Kidney (tissue), 22 donors: ENCODE measurements at places on chromosomes 2 and 18. TPM values are rescaled to one million over a fixed set of nuclear protein-coding genes. Genes with fewer than 3 reads are reported as not detected.

DNA sequence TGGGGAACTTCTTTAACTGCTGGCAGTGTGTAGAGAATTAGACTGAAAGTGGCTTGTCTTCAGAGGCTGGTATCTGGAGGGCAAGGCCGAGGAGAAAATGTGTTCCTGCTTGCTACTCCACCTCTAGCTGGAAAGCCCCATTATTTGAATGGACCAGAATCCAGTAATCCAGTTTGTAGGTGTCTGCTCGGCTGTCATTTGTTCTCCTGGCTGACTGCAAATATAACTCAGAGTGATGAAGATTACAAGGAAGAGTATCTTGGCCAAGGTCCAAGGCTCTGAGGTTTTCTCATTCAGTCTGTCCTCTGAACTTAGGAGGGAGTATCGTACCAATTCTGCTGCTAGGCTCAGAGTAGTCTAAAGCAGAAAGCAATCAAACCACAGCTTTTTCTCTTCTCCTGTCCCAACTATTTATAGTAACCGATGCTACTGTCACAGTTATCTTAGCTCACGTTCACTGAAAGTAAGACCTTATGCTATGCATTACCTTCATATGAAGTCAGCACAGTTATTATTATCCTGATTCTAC is 228.6 kb downstream of the SETBP1 start:
- no peak overlapping the region for H3K27ac ChIP-seq
- H3K27me3 ChIP-seq = no peaks in the 10 kb centered on the region
- no peaks in the 10 kb centered on the region for H3K36me3 ChIP-seq

GRCh38 chr2:175836361-175836760 is 165.7 kb downstream of the LNPK start:
- H3K4me1 ChIP-seq = no peaks in the 10 kb centered on the region
- DNase-seq = no peak
- no peaks in the 10 kb centered on the region for H3K36me3 ChIP-seq
- no peaks in the 10 kb centered on the region for H3K27me3 ChIP-seq
- H3K27ac ChIP-seq = no peak overlapping the region

DNA sequence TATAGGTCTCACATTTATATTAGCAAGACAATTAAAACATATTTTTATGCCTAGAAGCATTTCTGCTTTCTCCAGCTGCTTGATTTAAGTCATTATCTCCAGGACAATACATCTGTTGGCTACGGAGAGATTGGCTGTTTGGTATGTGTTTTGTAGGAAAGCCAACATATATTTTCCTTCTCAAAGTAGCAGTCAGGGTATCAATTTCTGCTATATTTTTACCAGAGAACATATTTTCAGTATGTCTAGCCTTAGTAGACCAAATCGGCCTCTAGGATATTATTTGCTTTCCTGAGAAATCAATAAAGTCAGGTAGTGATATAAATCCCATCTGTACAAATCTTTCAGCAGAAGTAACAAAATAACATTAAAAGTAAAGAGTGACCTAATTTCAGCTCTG is 150.0 kb upstream of the COL3A1 start:
- H3K36me3 ChIP-seq = no peaks in the 10 kb centered on the region
- no peak overlapping the region for H3K4me3 ChIP-seq
- DNase-seq = no peak
- H3K27ac ChIP-seq = no peak overlapping the region

DNA sequence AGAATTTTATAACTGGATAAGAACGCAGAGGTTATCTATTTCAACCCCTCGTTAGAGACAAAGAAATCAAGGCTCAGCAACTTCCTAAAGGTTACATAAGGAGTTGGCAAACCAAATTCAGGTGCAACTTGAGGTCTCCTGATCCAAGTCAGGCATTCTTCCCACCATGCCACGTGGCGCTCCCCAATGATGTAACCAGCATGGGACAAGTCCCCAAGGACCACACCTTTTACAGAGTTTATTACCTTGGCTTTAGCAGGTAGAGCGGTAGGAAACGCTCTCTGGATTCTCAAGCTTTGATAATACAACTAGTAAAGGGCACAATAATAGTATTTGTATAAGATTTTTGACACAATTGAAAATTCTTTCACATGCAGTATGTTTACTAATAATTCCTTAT is 26.7 kb upstream of the MBOAT2 start:
- no peaks in the 10 kb centered on the region for H3K4me1 ChIP-seq
- no peak overlapping the region for H3K4me3 ChIP-seq
- no peak overlapping the region for H3K27ac ChIP-seq
- DNase-seq = no peak

GRCh38 chr18:55268151-55268601 is 308.9 kb upstream of the CCDC68 start:
- H3K4me1 ChIP-seq = no peaks in the 10 kb centered on the region
- no peak overlapping the region for H3K4me3 ChIP-seq
- H3K36me3 ChIP-seq = peaks cover 9% of the 10 kb centered on the region
- DNase-seq = no peak
- no peaks in the 10 kb centered on the region for H3K27me3 ChIP-seq

DNA sequence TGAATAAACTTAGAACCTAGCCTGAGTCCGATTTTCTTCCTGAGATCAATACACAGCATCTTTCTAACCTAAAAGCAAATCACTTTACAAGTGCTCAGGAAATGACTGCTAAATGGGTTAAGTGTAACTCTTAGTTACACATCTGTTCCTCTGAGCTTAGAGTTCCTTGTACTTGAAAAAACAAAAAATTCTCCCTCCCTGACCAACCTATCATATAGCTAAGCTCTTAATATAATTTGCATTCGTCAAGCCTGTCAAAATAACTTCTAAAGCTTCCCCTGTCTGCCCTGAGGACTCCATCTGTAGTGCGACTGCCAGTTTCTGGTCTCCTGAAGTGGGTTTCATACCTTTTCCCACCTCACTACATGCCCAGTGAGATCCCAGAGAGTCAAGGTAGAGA is 190.4 kb downstream of the NCK2 start:
- DNase-seq = no peak
- no peak overlapping the region for H3K27ac ChIP-seq
- no peaks in the 10 kb centered on the region for H3K4me1 ChIP-seq
- no peak overlapping the region for H3K4me3 ChIP-seq
- no peaks in the 10 kb centered on the region for H3K27me3 ChIP-seq

GRCh38 chr2:23734416-23734815 is 192.5 kb downstream of the ATAD2B start:
- no peaks in the 10 kb centered on the region for H3K4me1 ChIP-seq

- no peaks in the 10 kb centered on the region for H3K36me3 ChIP-seq
- peaks cover 5% of the 10 kb centered on the region for H3K4me1 ChIP-seq
- DNase-seq = peak; percentile 71
- H3K27me3 ChIP-seq = no peaks in the 10 kb centered on the region
Observed at GRCh38 chr2:97673915-97674283, 4.4 kb downstream of the C2orf92 start.

DNA sequence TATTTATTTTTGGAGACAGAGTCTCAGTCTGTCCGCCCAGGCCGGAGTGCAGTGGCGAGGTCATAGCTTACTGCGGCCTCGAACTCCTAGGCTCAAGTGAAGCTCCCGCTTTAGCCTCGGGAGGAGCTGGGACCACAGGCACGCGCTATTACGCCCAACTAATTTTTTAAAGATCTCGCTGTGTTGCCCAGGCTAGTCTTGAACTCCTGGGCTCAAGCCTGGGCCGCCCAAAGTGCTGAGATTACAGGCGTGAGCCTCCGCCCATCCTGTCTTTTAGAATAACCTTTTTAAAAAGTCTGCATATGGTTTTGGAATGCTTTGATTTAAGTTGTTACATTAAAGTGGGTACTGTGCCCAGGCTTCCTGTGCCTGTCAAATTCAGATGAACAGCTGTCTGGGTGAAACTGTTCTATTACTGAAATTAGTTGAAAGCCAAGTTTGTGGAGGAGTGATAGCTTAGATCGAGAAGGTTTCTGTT is 944 bp downstream of the RAB3GAP1 start:
- no peaks in the 10 kb centered on the region for H3K4me1 ChIP-seq
- no peak overlapping the region for H3K27ac ChIP-seq
- no peaks in the 10 kb centered on the region for H3K27me3 ChIP-seq
- no peaks in the 10 kb centered on the region for H3K36me3 ChIP-seq
- DNase-seq = no peak

DNA sequence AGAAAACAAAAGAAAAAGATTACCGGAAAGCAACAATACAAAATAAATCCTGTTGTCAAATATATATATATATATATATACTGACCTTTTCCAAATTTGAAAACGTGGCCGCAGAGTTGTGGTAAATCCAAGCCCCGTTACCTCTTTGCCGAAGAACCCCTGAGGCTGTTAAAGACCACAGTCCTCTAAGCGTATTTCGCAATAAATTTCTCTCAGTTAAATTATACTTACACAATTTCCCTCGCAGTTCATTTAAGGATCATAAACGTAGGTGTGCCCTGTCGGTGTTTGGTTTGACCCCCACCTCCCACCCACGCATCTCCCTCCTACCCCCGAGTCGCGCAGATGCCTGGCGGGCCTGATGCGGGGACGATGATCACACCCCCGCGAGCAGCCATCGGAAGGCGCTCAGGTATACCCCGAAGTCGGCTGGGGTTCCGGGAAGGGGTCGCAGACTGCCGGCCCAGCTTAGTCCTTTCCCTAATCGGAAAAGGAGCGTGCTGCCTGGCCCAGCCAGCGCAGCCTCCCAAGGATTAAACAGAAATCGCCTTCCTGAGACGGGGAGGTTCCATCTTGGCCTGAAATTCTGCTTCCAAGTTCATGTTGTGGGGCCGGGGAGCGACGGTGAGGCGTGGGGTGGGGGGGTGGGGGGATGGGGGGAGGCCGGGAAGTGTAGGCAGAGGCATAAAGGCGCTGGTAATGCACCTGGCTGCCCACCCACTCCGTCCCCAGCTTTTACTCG is 2.9 kb upstream of the MEIS1 start:
- peak overlapping the region; percentile 93 for H3K4me3 ChIP-seq
- H3K36me3 ChIP-seq = no peaks in the 10 kb centered on the region
- peaks cover 2% of the 10 kb centered on the region for H3K27me3 ChIP-seq
- H3K4me1 ChIP-seq = no peaks in the 10 kb centered on the region

DNA sequence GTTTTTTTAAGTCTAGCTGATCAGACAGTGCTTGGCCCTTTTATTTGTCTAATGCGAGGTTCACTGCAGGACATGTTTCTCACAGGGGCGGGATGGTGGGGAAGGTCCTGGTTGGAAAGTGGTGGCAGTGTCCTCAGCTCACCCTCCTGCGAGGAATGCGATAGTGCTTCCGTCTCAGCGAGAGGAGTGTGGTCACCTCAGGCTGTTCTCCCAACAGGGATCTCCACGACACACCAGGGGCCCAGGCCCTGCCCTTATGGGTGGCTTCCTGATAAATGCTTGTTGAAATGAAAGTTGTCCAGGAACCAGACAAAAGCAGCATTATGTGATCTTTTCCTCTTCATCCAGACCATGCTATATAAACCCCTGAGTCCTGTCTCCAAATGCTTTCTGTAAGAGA is 70.1 kb downstream of the BOLA3 start:
- no peaks in the 10 kb centered on the region for H3K27me3 ChIP-seq
- H3K27ac ChIP-seq = no peak overlapping the region
- DNase-seq = no peak
- H3K36me3 ChIP-seq = peaks cover 28% of the 10 kb centered on the region
- H3K4me1 ChIP-seq = no peaks in the 10 kb centered on the region

DNA sequence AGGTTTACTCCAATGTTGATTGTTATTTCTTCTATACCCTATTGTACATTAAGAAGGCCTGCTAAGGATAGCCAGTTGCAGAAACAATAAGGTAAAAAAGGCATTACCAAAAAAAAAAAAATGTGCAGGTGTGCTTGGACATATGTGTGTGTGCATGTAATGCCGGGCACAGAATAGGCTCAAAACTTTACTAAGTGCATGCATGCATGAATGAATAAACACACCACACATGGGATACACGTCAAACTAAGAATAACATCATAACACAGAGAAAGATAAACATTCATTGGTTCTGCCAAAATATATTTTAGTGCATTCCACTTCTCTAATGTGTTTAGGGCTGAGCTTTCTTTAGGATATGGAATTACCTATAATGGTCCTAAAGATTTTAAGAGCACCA is 298.2 kb downstream of the TCF4 start:
- H3K36me3 ChIP-seq = no peaks in the 10 kb centered on the region
- no peaks in the 10 kb centered on the region for H3K27me3 ChIP-seq
- H3K4me1 ChIP-seq = no peaks in the 10 kb centered on the region
- H3K27ac ChIP-seq = no peak overlapping the region
- DNase-seq = no peak

DNA sequence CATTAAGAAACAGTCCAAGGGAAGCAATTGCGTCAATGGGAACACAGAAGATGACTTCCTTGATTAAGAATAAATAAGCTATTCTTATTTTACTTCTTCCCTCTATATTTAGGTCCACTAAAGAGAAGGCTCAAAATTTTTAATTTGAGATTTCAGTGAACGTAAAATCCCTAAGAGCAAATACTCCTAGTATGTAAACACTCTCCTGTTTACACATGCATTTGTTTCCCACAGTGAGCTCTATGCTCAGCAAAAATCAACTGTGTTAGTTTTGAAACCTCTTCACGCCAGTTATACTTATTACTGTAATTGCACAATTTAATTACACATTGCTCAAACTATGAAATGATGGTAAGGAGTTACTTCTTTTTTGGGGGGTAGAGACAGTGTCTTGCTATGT is 8.8 kb downstream of the SLC39A6 start:
- H3K4me3 ChIP-seq = no peak overlapping the region
- DNase-seq = no peak
- no peaks in the 10 kb centered on the region for H3K4me1 ChIP-seq
- no peaks in the 10 kb centered on the region for H3K27me3 ChIP-seq
- H3K36me3 ChIP-seq = peaks cover 19% of the 10 kb centered on the region
- no peak overlapping the region for H3K27ac ChIP-seq

GRCh38 chr2:139045524-139045923 is 265.3 kb upstream of the NXPH2 start:
- no peaks in the 10 kb centered on the region for H3K4me1 ChIP-seq
- H3K27ac ChIP-seq = no peak overlapping the region
- DNase-seq = no peak
- no peaks in the 10 kb centered on the region for H3K36me3 ChIP-seq

DNA sequence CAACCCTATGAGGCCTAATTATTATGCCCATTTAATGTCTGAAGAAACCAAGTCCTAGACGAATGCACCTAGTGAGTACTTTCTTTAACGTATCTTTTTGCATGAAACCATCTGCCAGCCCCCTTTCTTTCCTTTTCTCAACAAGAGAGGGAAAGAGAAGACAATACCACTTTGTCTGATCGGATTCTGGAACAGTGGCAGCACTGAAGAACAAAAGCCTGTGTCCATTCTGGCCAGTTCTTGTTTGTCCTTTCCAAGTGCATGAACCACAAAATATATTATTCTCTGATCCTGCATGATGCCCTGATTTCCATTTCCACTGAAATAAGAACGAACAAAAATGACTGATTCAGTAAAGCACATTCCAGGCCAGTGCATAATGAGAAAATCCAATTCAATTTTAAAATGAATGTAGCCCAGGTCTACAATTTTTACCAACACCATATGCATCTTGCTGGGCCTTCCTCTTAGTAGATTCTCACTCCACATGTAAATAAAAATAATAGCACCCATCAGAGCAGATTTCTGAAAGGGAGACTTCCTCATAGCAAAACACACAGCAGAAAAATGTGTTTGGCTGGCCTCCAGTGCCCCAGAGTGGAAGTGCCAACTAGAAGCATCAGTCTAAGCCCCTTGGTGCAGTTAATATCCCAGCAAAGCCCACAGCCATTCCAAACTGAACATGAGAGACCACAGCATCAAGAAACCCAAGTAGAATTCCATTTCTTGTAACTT is 422.6 kb upstream of the ID2 start:
- no peak overlapping the region for H3K27ac ChIP-seq
- no peaks in the 10 kb centered on the region for H3K4me1 ChIP-seq
- H3K27me3 ChIP-seq = no peaks in the 10 kb centered on the region
- no peak overlapping the region for H3K4me3 ChIP-seq
- no peaks in the 10 kb centered on the region for H3K36me3 ChIP-seq

- H3K4me1 ChIP-seq = peaks cover 19% of the 10 kb centered on the region
- peak overlapping the region; percentile 96 for H3K4me3 ChIP-seq
- H3K27ac ChIP-seq = peak overlapping the region; percentile 75
- H3K27me3 ChIP-seq = no peaks in the 10 kb centered on the region
Observed at GRCh38 chr2:99338029-99338585, 918 bp downstream of the EIF5B start.

Gene DCC
- not detected for polyA plus RNA-seq

Gene VWC2L
- not detected for polyA plus RNA-seq

Gene CACNB4
- 1.3 TPM for polyA plus RNA-seq

Gene TXNDC2
- polyA plus RNA-seq = not detected
